Activated naive CD4-positive, alpha-beta T cell treated with anti-CD3 and anti-CD28 coated beads, Interleukin-2, amount 10 ng/mL, durations not matched to agents 7 days and 5 days (primary cell): ENCODE measurements at places on chromosomes 4 and X.

- DNase-seq = no peak
Measured at GRCh38 chr4:107757864-107758476, 37.9 kb upstream of the PAPSS1 start.

GRCh38 chrX:108397627-108398391, 40.4 kb downstream of the COL4A6 start:
- no peak for DNase-seq

DNA sequence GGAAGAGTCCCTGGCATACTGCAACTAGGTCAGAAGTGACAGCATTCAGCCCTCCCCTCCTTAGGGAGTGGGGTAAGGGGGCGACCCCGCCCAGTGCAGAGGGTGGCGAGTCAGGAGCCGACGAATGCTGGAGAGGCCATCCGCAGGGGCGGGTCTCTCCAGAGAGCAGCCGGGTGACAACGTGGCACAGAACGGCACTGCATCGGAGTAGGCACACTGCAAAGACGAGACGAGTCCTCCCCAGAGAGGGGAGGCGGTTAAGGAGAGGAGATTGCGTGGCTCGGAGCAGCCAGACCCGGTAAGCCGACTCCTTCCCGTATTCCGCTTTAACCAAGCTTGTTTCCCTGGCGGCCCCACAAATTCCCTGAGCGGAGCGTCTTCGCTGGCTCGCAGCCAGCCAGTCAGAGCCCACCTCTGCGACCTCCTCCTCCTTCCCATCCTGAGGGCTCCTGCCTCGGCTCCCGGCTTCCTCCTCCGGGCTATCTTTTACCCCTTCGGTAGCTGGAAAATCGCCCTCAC, 54.9 kb downstream of the LINC00632 start:
- DNase-seq = peak; percentile 21

DNA sequence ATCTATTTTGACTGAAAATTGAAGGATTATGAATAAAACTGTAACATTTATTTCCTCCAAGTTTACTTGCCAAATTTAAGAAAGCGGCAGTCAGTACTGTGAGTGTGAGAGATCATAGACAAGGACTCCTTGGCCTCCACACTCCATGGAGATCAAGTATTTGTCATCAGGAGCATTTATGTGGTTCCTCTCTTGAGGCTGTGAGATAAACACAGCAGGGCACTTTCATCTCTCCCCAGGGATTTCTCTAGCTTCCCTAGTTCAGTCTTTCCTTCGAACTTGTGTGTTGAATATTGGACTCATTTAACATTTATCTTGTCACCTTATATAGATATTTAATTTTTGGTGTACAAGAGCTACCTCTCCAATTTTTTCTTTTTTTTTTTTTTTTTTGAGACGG, 40.8 kb downstream of the PDE5A start:
- no peak for DNase-seq

DNA sequence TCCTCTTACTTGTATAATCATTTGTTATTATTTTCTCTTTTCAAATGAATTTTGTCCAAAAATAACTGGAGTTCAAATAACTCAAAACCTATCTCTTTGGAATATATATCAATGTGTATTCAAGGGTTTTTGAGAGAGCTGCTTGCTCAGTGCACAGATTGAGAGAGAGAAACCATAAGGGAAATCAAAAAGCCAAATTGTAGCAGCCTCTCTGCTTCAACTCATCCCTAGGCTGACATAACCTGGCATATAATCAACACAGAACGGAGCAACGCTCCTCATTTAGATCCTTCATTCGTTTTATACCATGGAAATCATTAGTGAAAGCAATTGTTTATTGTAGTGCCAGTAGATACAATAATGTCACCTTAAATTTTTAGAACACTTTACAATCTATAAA, 1.8 kb upstream of the GPM6A start:
- no peak for DNase-seq

DNA sequence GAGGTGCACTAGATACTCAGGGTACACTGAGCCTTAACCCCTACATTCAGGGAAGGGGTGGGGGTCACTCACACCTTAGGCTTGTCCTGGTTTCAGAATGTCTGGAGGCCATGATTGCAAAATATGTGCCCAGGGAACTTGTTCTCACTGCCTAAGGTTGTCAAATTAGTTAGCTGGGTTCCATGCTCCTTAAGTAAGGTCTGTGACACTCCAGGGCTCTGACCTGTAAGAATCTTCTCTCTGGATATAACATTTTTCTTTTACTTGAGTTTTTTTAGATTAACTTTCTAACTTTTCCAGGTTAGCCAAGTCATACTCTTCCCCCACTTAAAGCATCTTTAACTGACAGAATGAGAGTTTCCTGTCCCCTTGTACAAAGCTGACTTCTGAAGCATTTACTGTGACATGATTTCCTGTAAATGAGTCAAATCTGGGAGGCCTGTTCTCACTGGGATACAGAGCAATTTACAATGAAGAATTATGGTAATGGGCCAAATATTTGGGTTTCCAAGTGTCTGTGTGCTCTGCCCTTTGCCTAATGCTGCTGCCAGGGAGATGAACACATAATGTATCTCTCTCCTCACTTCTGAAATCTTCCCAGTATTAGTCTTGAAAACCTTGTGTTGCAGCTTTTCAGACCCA, 101.7 kb downstream of the GATB start:
- no peak for DNase-seq

- DNase-seq = no peak
Measured at GRCh38 chrX:100745806-100746537, 14.1 kb upstream of the SYTL4 start.

GRCh38 chrX:49842621-49843020, 13.5 kb downstream of the PAGE4 start:
- no peak for DNase-seq

DNA sequence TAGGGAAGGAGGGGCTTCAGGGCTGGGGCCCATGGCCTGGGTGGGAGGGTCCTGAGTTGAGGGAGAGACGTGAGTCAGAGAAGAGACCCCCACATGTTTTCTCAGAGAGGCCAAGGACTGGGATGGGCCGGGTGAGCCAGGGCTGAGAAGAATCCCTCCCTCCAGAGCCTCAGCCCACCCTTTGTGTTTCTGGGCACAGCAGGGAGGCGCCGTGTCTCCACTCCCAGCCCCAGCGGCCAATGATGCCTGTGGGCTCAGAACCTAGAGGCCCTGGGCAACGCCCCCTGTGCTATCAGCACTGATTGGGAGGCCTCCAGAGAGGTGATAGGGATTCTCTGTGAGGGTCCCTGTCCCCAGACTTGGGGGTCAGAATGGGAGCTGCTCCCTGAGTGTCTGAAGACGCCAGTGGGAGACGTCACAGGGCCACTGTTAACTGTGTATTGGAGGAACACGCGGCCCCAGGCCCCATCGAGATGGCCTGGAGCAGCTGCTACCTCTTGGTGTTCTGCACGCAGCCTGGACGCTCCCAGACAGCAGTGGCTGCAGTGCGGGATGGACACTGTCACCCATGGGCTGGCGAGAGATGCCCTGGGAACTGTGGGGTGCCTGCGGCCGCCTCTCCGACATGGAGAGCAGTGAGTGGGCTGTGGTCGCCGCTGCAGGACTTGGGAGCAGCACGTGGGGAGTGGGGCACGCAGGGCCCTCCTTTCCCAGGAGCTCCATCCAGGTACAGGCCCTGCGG, 8.5 kb downstream of the FGFRL1 start:
- DNase-seq = no peak

DNA sequence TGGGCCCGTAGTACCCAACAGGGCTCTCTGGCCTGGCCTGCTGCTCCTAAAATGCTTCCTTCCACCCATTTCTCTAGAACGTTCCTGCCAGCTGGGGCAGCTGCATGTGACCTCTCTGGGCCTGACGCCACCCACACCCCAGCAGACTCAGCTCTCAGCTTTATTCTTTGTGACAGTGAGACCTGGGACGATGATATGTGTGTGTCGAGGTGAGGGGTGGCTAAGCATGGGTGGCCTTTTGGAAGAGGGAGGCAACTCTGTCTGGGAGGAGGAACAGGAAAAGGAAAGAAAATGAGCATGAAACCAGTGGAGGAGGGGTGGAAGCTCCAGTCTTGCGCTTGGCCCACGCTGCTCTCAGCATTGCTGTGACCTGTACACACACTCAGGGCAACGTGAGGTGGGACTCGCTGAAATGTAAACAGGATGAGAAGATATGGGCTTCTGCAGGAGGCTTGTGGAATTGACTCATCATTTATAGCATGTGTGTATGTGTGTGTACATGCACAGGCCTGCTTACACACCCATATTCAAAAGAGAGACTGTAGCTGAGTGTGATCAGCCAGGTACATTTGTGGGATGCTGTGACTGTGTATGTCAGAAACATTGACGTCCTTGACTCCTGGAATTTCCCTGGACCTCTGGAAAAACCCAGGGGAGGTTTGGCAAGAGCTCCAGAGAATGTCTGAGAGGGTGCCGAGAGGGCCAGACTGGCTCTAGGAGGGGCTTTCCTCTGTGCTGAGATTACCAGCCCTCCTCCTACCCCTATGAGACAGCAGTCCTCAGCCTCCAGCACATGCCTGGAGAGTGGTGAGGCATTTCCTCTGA, 137.9 kb downstream of the PJA1 start:
- DNase-seq = no peak

DNA sequence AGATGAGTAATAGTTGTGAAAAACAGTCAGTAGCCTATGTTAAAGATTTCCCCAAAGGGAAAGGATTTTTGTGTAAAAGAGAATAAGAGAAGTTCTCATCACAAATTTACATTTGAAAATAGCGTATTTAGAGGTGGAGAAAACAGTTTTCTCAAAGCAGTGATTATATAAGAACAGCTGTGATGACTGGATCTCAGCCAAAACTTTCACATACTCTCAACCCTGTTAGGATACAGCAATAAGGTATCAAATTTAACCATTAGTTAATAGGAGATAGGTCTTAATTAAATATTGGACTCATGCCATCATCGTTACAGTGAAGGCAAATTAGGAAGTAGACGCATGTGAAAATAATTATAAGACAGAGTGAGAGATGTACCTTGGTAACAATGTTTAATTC, 622.7 kb downstream of the PCDH18 start:
- no peak for DNase-seq

GRCh38 chr4:37648084-37648817, 37.9 kb downstream of the RELL1 start:
- DNase-seq = no peak

- DNase-seq = no peak
Measured at GRCh38 chrX:95950679-95951078, 734.0 kb upstream of the DIAPH2 start.

DNA sequence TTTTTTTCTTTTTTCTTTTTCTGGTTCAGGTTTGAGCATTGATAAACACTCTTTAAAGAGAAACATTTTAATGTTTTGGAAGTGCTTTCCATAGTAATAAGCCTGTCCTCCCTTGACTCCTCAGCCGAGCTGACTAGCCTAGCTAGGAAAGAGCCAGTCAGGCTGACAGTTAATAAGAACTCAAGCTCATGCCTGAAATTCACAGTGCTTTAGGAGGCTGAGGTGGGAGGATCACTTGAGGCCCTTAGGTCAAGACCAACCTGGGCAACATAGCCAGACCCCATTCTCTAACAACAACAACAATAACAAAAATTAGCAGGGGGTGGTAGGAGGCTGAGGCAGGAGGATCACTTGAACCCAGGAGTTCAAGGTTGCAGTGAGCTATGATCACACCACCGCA, 53.4 kb upstream of the ZCCHC13 start:
- DNase-seq = no peak

DNA sequence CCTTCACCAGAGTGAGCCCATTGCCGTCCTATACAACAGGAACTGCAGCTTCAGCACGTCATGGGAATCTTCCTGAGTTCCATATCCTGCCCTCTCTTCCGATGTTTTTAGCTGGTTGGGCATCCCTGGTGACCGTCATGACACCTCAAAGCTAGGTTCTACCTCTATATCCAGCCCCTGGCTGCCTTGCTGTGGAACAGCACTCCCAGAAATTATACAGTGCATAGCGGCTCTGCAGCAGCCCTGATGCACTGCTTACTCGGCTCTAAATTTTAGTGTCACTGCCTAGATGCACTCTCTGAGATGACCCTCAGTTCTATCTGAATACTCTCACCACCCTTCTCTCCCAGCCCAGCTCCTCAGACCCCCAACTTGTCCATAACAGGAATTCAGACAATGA, 44.3 kb downstream of the ARHGEF38 start:
- DNase-seq = no peak

- no peak for DNase-seq
Measured at GRCh38 chr4:182560358-182560757, 317.2 kb downstream of the TENM3 start.

DNA sequence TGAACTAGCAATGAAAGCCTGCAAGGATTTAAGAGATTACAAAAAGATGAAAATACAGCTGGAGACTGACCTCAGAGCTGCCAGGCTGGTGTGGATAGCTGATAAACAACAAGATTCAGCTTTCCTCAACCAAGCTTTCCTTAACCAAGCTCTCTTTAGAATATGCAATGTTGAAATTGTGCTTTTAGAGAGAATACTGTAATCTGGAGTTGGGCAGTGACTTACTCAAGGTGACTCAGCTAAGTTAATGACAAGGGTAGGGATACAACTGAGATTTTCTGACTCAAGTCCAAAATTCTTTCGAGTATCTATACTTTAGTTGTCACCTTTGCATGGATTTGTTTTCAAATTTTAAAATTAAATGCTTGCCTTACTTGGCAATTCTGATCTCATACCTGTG, 98.0 kb downstream of the AMMECR1 start:
- DNase-seq = no peak

DNA sequence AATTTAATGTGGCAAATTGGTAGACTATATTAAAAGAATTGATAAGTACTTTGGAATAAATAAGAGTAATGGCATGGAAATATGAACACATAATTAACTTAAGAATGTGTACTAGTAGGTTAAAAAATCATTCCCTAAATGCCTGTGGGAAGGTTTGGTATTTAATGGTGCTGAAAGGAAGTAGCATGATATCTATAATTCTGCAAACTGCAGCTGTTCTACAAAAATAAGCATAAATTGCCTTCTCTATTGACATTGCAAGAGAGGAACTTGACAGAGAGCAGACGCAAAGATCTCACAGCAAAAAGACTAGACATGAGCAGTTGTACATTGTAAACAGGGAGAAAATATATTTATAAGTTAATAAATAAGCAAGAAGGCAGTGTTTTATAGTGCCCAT, 752.5 kb upstream of the PCDH10 start:
- DNase-seq = no peak

GRCh38 chr4:140238351-140239056, 84.5 kb upstream of the MAML3 start:
- no peak for DNase-seq

DNA sequence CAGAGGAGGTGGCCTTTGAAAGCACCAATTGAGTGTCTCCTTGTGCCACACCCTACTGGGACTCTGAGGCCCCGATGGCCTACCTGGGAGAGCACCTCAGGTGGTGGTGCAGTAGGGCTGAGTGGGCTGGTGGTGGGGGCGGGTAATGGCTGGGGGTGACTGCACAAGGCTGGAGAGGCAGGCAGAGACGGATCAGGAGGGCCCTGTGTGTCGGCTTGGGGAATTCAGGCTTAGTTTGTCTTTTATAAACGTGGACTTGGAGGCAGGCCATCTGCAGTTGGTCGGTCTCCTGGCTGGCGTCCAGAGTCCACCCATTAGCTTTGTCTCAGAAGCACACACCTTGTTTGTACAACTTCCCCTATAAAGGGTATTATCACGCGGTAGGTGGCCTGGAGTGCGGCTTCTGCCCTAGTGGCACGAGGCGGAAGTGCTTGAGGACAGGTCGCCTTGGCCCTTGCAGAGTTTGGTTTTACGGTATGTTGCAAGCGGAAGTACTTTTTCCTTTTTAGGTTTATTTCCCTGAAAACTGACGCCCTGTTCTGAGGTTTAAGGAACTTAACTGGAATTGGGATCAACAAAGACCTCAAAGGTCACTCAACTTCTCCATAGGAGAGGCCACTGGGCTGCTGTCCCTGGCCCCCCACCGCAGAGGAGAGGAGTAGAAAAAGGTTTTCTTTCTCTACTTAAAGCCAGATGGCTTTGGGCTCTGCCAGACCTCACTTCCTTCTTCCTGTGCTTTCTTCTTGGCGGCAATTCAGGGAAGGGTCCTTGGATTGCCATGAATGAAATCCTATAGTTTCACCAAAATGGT, 8.0 kb downstream of the TBC1D14 start:
- peak; percentile 59 for DNase-seq
